ENCODE measurements at places on chromosomes 12 and 14.

DNA sequence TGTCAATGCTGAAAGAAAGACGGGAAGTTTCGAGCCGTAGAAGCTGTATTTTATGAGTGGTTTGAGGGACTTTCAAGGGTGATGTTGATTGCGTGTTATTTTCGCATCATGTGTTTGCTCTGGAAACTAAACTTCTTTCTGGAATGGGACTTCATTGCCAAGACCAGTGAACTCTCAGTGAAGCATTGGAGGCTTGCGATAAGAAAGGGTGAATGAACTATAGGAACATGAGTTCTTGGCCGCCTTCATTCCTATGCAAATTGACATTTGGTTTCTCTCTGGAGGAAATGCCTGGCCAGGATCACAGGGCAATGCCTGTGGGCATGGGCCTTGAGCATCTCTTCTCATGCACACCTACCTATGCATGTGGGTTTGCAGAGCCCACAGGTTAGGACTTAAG, 372.7 kb downstream of the GLT1D1 start:
- no peak for DNase-seq

DNA sequence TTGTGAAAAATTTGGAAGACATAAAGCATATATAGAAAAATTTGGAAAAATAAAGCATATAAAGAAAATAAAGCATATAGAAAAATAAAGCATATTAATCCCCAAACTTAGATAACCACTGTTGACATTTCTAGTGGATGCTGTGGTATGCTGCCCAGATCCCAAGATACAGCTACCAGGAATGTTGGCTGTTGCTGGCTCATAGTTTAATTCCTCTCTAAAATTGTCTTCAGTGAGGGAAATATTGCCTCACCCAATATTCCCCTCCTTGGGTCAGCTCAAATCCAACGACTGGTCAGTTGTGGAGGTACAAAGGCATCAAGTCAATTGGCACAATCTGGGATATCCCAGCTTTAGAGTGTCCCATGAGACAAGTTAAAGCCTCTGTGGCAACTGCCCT, 10.1 kb upstream of the KICS2 start:
- no peak for DNase-seq

DNA sequence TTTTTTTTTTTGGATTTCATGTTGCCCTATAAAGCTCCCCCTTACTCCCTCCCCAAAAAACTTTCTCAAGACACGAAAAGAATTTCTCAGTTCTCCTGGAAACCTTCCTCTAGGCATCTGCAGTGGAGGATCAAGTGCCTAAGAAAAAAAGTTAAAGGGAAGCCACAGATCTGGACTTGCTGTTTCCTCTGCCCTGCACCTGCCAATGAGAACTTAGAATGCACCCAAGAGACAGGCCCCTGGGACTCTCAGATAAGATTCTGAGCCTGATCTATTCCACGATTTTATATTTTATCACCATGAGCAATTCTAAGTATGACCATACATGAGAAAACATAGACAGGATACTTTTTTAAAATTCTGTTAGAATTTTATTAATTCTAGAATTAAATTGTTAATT, 728.9 kb downstream of the BCL11B start:
- DNase-seq, result no peak

GRCh38 chr14:90388982-90389381, 7.8 kb upstream of the CALM1 start:
- no peak for DNase-seq

DNA sequence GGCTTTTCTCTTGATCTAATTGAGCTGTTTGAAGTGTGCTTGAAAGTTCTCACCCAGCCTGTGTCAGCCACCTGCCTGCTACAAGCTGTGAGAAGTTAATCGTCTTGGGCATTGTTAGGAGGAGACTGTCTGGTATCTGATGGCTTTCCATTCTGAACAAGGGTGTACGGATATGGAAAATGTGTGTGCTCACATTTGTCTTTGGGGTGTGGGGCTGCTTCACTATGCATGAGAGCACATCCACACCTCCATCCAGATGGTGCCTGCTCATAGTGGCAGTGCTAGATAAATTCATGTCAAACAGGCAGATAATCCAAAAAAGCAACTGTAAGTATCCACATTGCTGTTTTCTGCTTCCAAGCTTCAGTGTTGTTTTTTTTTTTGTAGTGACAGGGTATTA, 462.2 kb downstream of the DIO2 start:
- DNase-seq, result no peak

GRCh38 chr12:42382013-42382696, 56.2 kb downstream of the PPHLN1 start:
- DNase-seq, result peak; percentile 50

- DNase-seq, result no peak
Observed at GRCh38 chr14:68140806-68141205, 321.2 kb downstream of the RAD51B start.

- DNase-seq, result no peak
Observed at GRCh38 chr12:30989754-30990153, 63.2 kb downstream of the TSPAN11 start.

DNA sequence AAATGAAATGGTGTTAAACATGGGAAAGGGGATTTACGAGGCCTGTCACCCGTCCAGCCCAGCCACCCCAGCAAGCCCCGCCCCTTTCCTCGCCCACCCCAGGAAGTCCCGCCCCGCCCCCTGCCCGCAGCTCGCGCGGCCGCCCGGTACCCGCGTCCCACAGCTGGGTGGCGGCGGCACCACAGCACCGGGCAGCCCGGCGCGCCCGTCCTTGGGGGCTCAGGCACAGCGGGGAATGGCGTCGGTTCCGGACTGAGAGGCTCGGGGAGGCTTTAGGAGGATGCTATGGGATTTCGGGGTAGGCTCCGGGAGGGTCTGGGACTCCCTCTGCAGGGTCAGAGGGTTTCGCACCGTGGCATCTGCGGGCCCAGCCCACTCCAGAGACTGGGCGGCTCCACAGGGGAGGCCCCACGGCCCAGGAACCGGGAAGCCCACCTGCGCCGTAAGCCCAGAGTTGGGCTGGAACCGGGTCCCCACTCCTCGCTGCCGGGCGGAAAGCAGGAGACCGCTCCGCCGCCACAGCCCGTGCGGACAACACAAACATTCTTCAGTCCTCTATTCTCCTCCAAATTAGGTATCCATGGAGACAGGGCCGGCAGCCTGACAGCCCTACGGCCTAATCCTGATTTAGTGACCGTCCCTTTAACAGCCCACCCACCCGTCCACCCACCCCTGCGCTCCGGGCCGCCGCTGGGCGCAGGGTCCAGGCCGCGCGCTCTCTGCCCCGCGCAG, 1.4 kb downstream of the FIGNL2 start:
- DNase-seq, result no peak
